ENCODE measurements at places on chromosomes 6 and 20. TPM values are rescaled to one million over a fixed set of nuclear protein-coding genes. Genes with fewer than 3 reads are reported as not detected.

The POPDC3 gene
- 4.7 TPM for total RNA-seq

The ATP9A gene
- 91.0 TPM for total RNA-seq

The PACRG gene
- total RNA-seq = 9.8 TPM

The ZDHHC14 gene
- 22.7 TPM for total RNA-seq

The MYB gene
- total RNA-seq = 5.1 TPM

The SNAI1 gene
- total RNA-seq = 5.2 TPM

The TCP11 gene
- total RNA-seq = 1.2 TPM

The ZC3H12D gene
- total RNA-seq = 0.41 TPM

The GSTA2 gene
- not detected for total RNA-seq

The GCLC gene
- 18.5 TPM for total RNA-seq

The FOXQ1 gene
- total RNA-seq = not detected

GRCh38 chr6:33273129-33273923 lies 1.5 kb downstream of the RPS18 start:
- ATAC-seq = no peak

DNA sequence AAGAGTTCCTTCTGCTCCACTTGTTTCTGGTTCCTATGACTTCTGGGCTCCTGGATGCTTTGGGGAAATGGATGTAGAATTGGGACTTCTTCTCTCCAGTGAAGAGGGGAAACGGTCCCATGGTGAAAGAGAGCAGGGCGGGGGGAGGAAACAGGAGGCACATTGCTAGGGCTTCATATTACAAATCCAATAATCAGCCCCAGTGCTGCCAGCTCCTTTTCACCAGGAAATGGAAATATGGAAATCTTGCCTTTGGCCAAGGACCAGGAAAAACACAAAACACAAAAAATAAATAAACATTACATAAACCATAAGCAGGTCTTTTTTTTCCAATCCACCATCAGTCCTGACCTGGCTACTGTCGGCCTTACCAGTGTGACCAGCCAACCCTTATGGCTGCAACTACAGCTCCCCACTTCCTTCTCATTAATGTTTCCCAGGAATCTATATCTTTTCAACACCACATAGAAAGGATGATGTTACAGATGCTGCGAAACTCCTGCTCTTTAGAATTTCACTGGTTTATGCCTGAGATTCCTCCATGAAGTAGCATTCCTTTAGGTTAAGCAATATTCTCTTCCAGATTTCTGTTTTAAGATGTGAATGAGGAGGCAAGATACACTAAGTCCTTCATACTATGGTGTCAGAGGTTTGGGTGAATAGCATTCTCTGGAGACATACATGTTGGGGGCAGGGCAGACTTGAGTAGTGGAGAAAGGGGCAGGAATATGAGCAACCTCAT lies 2.0 kb downstream of the PI3 start:
- ATAC-seq = no peak

DNA sequence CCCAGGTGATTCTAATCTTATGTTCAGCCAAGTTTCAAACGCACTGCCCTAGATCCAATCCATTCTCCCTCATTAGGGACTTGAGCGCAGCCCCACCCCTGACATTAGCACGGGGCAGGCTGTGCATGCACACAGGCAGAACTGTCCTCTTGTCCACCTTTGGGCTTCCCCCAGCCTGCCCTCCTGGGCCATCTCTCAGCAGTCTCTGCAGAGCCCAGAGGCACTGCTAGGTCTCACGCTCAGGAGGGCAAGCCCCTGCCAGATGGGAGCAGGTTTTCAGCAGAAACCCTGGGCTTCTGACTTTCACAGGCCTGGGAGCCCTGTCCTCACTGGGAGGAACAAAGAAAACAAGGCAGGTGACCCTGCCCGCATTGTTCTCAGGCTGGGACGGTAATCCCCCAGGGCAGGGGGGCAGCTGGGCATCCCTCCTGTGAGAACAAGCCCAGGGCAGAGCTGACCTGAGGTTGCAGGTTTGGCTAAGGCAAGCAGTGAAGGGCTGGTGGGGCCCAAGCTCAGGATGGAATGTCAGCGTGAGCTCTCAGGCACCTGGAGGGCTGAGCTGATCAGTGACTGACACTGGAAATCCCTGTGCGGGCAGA lies 24.5 kb downstream of the KCNK5 start:
- ATAC-seq = peak; percentile 27

DNA sequence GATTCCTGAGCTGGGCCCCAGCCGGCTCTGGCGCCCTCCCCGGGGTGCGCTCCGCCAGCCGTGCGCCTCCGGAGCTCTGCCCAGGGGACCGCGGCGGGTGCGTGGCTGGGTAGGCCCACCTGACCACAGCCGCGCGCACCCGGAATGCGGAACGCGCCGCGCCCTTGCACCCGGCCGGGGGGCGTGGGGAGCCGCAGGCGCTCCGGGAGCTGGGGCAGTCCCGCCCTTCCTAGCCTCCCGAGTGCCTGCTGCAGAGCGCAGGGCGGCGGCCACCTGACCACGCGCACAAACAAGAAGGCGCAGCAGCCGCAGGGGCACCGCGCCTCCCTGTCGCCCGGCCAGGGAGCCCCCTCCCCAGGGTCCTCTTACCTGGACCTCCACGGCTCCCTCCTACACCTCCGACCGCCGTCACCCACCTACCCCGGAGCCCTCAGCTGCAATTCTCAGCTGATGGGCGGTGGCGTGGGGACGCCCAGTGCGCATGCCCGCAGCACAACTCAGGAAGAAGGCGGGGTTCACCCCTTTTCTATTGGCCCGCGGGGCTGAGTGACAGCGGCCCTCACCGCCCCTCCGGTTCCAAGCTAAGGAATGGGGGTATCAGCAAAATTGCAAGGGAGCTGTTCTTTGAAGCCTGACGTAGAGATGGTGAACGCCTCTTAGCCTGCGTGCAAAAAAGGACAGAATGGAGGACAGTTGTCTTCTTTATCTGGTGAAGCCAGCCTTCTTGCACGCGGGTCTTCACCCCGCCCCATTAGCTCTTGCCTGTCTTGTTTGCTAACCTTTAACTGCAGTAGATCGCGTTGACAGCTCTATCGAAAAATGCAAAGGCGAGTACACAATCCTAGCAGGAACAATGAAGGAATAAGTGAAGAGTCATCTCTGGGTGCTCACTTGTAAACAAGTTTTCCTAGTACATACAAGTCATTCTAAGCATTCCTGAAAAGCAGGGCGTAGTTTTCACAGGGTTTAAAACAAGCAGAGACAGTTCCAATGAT lies at the start of gene STX7:
TSS of gene STX7 (minus strand) at position 479 of the 995 bp plus-strand sequence. CDS start 9,586 bp downstream, outside the sequence.
- peak; percentile 87 for ATAC-seq

DNA sequence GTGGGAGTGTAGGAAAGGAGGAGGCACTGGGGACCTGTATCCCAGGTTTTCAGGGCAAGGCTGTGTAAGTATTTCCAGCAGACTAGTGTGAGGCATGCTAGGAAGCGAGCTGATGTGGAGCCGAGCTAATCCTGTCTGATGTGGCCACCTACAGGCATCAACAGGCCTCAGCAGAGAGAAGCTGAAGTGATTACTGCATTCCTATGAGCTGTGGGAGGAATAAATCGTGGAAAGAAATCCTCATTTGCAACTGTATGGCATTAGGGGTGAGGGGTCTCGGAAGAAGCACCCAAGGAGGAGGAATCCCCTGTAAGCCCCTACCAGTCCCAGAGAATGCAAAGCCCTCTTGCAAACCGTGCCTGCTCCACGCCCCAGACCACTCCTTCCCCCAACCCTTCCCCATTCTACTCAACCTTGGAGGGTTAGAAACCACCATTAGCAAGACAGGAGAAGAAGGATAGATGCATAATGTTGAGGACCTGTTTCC lies 41.6 kb downstream of the C6orf15 start:
- peak; percentile 97 for ATAC-seq

DNA sequence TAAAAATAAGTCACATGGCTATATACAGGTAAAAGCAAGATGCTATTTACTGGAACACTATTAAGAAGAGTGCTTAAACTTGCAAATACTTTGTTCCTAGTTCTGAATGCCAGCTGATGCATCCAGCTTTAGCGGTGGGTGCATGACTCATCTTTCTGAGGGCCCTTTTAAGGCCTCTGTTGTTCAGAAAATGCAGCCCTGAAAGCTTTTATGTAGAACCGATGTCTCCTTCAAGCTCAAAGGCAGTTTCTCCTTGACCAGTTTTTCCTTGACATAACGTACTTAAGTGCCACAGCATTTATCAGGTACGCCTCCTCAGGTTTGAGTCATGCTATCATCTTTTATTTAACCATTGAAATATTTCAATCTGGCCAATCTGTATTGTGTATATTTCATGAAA lies 82.8 kb downstream of the MLIP start:
- peak; percentile 58 for ATAC-seq

DNA sequence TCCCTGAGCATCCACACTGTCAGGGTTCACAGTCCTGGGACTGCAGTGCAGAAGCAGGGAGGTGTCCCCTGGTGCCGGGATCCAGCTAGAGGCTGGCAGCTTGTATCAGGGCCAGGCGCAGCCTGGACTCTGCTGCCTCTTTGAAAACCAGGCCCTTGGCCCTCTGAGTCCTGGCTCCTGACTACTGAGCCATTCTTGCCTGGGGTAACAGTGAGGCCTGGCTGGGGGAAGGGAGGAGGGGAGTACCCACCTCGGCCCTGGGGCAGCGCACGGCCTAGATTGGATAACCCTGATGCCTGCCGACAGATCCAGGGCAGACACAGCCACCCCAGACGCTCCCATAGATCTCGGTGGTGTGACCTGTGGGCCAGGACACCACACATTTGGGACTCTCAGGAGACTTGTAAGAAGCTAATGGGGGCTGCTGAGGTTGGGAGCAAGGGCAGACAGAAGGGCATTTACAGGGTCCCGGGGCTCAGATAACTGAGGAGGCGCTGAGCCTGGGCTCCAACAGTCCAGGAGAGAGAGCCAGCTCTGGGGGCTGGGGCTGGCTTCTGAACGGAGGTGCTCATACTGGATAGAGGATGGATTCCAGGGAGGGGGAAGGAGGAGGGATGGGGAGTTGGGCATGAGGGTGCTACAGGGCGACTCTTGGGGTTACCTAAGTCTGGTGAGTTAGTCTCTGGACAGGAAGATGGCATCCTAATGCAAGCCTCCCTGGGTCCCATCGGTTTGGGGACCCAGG lies 30.5 kb downstream of the SPDEF start:
- ATAC-seq = no peak

GRCh38 chr20:8967641-8968245 lies 101.1 kb upstream of the PLCB4 start:
- no peak for ATAC-seq

DNA sequence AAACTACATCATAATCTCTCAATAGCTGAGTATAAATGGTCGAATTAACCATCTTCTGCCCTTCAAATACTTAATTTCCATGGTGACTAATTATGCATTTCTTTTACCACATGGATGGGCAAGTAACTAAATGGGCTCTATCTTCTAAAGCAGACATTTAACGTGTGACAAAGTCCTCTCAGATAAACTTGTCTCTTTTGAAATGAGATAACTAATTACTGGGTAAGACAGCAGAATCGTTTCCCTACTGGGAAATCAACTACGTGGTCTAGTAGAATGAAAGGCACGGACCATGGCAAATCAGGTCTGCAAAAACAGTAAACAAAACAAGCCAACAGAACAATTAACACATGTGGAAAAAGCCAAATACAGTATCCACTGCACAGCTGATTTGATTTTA lies 137.7 kb downstream of the BACH2 start:
- ATAC-seq = no peak

DNA sequence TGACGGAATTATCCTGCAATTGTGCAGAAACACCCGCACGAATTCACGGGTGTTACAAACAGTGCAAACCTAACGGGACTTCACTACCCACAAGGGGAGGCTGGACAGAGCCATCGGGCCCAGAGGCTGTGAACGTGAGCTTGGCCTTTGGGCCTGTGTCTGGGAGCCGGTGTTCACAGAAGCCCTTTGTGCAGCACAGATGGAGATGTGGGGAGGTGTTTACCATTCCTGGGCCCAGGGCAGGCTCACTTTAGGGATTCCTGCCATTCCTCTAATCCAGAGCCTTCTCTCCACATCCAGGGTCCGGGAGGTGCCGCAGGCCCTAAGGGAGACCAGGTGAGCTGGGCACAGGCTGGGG lies 15.0 kb downstream of the COL9A3 start:
- ATAC-seq = no peak

- no peak for ATAC-seq
Observed at GRCh38 chr6:5941188-5941587, 65.5 kb downstream of the NRN1 start.

DNA sequence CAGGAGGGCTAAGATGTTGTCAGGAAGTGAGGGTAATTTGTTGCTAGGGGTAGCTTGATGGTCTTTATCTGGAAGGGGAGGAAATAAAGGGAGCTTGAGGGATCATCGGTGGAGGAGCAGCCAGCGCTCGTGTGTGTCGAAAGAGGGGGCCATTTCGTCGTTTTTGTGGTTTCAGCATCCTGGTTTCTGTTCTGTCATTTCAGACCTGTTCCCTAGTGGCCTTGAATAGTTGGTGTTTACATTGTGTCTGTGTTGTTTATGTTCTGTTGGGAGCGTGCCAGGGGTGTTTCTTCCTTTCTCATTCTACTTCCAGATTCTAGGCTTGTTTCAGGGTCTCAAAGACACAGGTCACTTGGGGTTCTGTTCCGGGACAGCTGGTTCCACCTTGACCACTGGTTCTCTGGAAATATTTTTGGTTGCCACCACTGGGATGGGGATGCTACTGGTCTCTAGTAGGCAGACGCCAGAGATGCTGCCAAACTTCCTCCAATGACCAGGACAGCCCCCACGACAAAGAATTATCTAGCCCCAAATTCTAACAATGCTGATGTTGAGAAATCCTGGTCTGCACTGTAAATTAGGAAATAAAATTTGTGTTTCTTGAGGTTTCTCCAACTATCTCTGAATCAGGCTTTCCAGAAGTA lies 113.9 kb upstream of the NAA20 start:
- ATAC-seq = peak; percentile 67

GRCh38 chr6:2807342-2808090 lies 34.1 kb downstream of the SERPINB1 start:
- no peak for ATAC-seq

- peak; percentile 48 for ATAC-seq
Observed at GRCh38 chr6:26457264-26457805, 420 bp upstream of the BTN2A1 start.

- no peak for ATAC-seq
Observed at GRCh38 chr6:138821519-138821918, 25.6 kb downstream of the ECT2L start.

- ATAC-seq = no peak
Observed at GRCh38 chr6:122918714-122919113, 77.3 kb upstream of the CLVS2 start.

- no peak for ATAC-seq
Observed at GRCh38 chr20:38748861-38749149, 545 bp downstream of the ACTR5 start.

All from motor neuron (in vitro differentiated cells).